ENCODE measurements at places on chromosomes 12 and 14.

GRCh38 chr12:109686523-109686922, 27.1 kb upstream of the FAM222A start:
- no peak for DNase-seq

DNA sequence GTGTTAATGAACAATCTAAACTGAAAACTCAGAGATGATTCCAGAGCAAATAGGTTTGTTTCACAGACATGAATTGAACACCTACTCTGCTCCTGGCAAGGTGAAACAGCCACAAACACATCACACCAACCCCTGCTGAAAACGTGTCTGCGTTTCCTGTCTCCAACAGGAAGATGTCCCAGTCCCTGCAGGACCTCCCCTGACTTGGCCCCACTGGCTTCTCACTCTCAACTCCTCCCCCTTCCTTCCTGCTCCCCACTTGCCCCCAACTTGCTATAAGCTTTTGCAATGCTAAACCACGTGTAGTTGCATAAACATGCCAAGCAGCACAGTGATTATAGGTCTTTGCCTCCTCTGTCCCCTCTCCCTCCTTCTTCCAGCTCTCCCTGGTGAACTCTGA, 567.6 kb downstream of the BCL11B start:
- DNase-seq: peak; percentile 14

GRCh38 chr12:95545731-95546490, 5.4 kb downstream of the USP44 start:
- no peak for DNase-seq

GRCh38 chr14:72291908-72292688, 359.9 kb downstream of the RGS6 start:
- DNase-seq: peak; percentile 6

DNA sequence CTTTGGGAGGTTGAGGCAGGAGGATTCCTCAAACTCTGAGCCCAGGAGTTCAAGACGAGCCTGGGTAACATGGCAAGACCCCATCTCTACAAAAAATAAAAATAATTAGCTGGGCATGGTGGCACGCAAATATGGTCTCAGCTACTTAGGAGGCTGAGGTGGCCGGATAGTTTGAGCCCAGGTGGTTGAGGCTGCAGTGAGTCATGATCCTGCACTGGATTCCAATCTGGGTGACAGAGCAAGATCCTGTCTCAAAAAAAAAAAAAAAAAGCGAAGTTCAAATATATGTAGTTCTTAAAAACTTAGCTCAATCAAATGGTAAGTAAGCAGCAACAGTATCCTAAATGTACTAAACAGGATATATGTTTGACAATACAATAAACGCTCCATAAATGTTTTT, 85.5 kb upstream of the SSTR1 start:
- DNase-seq: no peak

GRCh38 chr14:73238424-73238852, 1.1 kb downstream of the PAPLN start:
- no peak for DNase-seq

DNA sequence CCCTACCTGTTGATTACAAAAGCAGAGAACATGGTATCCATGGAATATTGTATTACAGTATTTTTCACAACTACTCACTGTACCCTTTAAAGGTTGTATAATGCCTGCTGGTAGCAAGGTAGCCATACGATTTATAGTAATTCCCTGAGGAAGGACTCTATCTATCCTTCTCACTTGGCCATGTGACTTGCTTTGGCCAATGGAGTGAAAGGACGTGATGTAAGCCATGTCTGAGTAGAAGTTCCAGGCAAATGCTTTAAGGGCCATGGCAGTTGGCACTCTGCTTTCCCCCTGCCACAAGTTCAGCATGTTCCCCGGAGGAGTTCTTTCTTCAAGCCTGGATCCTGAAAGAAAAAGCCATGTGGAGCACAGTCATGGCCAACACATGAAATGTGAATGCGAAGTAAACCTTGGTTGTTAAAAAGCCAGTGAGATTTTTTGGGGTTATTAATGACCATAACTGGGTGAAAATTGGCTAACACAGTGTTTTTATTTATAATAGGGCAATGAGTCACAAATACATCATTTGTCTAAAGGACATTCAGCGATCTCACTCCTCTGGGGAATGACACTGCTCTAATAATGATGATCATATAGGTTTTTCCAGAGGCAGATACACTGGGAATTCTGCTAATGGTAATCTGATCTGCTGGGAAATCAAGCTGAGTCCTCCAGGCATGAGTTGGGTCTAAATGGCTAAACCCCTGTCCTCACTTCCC, 67.4 kb upstream of the SLC38A2 start:
- DNase-seq: no peak

GRCh38 chr12:27560126-27560525, 36.1 kb downstream of the PPFIBP1 start:
- no peak for DNase-seq

DNA sequence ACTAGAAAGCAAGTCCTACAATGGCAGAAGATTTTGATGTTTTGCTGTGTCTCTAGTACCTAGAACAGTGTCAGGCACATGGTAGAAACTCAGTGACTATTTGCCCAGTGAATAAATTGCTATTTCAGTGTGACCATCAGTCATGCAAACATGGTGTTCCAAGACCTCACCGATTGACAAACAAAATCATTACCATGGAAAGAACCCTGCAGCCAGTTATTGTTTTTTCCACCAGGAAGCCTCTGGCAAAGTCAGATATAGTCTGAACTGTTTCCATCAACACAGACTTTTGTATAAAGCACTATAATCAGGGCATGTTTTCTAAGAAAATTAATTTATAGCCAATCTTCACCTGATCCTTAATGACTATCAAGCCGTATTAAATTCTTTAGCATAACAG, 97.3 kb upstream of the RASSF8 start:
- no peak for DNase-seq

GRCh38 chr14:80167793-80168448, 43.4 kb downstream of the DIO2 start:
- DNase-seq: no peak

DNA sequence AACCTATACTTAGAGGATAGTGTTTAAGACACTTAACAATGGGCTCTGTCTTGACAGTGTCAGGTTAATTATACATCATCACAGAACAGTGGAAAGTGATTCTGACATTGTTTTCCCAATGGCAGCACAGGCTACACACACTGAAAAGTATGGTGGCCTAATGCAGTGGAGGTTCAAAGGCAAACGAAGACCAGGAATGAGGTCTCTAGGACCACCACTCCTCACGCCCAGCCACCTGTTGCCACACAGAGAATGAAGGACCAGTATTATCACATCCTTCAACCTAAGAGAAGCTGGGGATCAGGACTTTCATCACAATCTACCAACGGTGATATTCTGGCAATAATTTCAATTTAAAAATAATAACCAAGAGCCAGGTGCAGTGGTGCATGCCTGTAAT, 34.5 kb upstream of the CDK2AP1 start:
- DNase-seq: no peak

DNA sequence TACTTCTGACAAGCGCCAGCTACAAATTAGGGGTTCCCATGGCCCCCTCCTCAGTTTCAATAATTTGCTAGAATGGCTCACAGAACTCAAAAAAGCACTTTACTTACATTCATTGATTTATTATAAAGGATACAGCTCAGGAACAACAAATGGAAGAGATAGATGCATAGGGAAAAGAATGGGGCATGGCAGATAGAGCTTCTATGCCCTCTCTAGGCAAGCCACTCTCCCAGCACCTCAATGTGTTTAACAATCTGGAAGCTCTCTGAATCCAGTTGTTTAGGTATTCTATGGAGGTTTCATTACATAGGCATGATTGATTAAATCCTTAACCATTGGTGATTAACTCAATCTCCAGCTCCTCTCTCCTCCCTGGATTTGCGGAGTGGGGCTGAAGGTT, 184.5 kb upstream of the DAAM1 start:
- DNase-seq: no peak

DNA sequence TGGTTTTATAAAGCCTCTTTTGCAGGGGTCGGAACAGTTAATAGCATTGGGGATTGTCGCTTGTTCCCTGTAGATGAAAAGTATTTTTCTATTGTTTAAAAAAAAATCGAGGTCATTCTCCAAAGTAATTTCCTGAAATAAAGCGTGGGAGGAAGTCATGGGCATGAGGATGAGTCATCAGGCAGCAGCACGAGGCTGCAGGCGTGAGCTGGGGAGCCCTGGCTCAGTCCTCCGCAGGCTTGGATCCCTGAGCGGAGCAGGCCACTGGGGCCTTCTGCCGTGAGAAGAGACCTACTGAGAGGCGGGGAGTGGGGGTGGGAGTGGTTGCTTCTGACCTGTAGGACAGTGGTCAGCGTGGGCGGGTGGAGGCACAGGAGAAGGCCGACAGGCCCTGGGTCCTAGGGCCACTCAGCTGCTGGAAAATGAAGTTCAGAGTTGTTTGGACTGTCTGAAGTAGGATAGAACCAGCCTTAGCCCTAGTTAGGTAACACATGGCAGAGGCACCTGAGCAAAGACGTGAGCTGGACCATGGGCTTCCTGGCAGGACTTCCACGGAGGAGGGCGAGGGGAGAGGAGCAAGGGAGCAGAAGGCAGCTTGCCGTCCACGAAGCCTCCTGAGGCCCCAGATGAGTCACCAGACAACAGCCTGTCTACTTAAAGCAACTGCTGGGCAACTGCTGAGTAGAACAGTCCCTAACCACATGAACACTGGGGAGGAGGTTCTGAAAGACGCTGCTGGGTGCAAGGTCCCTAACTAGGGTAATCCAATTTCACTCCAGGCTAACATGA, 21.1 kb upstream of the LGALS3 start:
- peak; percentile 25 for DNase-seq

- no peak for DNase-seq
Measured at GRCh38 chr14:59336098-59336497, 129.1 kb downstream of the GPR135 start.

- no peak for DNase-seq
Measured at GRCh38 chr12:92547420-92547819, 155.4 kb upstream of the PLEKHG7 start.

Data from stimulated activated CD4-positive, alpha-beta T cell treated with anti-CD3 and anti-CD28 coated beads, Interleukin-2, amount 100 ng/mL, for 48 hours (primary cell).